NCI-H187 treated with DMSO at 0.1 percent for 48 hours (cell line): ENCODE measurements at places on chromosomes 1 and 21.

DNA sequence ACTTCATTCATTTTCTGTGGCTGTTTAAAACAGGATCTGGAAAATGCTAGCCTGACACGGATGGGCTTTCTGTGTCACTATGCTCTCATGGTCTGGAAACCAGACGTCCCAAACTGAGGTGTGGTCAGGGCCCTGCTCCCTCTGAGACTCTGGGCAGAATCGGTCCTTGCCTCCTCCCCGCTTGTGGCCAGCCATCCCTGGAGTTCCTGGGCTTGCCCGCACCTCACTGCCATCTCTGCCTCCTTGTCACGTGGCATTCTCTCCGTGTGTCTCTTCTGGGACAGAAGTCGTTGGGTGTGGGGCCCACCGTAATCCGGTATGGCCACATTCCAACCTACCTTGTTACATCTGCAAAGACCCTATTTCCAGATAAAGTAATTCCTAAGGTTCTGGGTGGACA is 10.1 kb upstream of the ACTRT2 start:
- no peak for DNase-seq

GRCh38 chr1:56024155-56024554 is 555.2 kb downstream of the PLPP3 start:
- no peak for DNase-seq

DNA sequence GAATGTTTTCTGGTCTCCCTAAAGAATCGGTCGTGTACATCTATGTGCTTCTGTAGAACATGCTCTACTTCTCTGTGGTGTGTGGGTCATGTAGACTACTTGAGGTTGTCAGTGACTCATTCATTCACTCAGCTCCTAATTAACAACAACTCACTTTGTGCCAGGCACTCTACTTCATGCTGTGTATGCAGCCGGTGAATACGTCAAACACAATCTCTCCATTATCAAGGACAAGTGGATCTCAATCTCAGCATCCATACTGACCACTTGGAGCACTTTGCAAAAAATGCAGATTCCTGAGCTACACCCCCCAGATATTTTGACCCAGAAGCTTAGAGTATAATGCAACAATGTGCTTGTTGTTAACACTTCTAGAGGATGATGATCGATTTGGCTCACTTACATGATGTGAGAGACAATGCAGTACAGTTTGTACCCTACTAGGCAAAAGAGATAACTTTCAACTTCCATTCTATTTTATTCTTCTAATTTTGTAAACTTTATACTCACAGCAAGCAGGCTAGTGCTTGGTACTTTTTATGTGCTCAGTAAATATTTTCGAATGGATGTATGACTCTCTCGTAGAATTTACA is 508.6 kb upstream of the ADAMTS5 start:
- no peak for DNase-seq

DNA sequence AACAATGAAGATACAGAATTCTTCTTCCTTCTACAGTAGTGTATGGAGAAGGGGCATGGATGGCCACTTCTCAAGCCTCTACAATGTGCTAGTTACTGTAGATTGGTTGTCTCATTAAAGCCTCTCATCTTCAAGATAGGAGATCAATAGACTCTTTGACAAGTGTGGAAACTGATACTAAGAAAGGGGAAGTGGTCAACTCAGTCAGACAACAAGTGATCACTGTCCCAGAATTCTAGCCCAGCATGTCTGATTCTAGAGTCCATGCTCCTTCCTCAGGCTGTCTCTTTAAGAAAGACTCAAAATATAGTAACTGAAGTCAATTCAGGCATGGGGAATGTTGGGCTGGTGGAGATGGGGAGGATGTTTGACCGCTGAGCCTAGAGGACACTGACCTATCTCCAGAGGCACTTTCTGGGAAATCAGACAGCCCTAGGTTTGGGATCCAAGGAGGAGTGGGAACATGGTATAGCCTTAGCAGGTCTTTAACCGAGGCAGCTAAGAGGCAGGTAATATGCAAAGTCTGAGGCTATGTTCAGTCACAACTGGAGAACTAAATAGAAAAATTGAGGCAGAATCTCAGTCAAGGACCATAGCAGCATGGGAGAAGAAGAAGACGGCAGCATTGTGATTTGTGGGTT is 39.3 kb upstream of the EYA3 start:
- DNase-seq = no peak

DNA sequence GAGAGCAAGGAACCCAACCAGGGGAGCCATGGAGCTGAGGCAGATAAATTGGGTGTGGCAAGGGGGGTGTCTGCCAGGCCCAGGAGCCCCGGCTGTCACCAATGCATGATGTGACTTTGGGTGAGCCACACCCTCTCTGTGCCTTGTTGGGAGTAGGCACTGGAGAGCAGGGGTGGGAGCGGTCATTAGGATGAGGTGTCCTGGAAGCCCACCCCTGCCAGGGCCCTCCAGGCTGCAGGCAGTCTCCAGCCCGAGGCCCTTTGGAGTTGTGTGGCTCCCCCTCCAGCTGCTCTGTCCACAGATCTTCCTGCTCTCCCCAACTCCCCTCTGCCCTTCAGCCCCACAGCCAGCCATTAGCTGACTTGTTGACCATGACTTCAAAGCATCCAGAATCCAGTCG is 11.4 kb downstream of the MX2 start:
- no peak for DNase-seq

DNA sequence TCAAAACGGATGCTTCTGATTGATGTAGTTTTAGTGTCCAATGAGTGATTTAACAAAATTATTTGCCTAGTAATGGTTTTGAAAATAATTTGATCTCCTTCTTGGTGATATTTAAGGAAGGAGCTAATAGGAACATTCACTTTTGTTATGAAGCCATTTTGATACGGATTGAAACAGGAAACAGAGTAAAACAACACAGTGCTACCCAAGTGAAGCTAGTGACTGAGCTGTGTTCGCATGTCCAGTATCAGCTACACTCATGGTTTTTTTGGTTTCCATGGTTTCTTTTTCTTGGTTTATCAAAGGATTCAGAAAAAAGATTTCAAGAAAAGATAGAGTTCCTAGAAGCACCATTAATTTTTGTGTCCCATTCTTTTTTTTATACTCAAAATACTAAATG is 40.1 kb upstream of the PLEKHO1 start:
- DNase-seq = no peak

- DNase-seq = peak; percentile 95
Measured at GRCh38 chr1:171251042-171251951, 3.0 kb downstream of the FMO1 start.

- no peak for DNase-seq
Measured at GRCh38 chr1:212557739-212558692, 50.5 kb upstream of the ATF3 start.

DNA sequence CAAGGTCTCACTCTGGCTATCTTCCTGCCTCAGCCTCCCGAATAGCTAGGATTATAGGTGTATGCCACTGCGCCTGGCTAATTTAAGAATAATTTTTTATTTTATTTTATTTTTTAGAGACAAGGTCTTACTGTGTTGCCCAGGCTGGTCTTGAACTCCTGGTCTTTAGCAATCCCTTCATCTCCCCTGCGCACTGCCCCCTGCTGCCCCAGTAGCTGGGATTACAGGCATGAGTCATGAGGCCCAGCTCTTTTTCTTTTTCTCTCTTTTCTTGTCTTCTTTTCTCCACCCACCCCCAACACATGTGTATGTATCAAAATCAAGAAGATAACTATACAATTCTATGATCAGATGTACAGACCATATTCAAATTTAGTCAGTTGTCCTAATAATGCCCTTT is 87.2 kb downstream of the PEX14 start:
- no peak for DNase-seq

DNA sequence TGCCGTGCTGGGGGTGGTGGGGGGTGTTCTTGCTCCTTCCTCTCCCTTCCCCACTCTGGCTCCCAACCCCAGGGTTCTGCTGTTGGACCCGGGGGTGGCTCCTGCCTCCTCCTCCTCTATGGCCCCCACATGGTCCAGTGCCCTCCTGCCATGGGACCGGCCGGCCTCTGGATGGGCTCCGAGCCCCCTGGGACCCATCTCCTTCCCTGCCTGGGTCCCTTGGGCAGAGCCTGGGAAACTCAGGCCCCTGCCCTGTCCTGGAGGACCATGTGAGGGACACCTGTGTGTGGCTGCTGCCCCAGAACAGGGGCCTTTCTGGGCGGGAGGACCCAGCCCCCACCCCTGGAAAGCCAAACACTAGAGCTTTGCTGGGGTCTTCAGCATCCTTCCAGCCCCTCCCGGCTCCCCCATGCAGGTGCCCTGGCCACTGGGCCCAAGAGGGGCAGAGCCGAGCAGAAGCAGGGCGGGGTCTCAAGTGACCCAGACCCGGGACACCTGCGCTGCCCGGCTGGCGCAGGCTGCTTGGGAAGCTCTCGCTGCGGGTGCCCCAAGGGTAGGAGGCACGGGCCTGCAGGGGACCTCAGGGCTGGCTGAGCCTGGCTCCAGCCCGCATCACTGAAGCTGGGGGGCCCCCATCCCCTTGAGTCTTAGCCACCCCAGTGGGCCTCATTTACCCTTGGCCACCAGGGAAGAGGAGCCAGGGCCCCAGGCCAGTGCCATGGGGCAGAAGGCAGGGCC is 2.5 kb upstream of the FAAP20 start:
- no peak for DNase-seq

DNA sequence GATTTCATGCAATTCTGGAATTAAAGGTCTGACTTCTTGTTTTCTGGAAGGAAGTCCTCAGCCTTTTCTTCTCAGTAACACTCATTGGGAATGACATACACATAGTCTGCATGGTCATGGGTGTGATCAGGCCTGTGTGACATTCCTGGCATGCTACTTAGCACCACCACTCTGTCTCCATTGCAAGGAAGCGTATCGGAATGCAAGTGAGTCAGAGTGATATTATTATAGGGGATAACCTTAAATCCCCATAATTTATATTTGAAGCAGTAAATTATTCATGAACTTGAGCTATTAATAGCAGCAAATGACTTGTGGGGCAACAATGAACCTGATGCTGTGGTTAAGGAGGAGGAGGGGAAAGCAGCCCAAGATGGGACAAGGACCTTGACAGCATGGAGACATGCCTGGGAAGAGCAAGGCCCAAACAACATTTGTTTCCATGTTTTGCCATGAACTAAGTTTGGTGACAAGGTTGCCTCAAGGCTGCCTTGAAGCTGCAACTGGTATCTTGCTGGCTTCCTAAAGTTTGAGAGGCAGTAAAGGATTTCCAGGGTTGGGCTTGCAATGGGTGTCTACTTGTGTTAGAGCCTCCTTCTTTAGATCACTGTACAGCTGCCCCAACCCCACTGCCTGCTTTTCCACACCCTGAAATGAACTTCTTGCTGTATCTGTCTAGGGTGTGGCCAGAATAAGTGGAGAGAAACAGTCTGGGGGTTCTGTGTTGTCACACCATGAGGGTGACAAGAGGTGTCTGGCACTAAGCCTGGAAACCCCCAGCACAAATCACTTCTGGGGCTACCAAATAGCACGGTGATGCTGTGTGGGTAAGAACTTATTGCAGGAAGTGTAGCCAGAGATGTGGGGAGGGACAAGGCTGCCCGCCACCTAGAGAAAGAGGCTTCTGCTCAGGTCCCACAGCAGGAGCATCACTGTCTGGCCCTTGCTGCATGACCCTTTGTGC is 4.6 kb downstream of the MAB21L3 start:
- DNase-seq = no peak

DNA sequence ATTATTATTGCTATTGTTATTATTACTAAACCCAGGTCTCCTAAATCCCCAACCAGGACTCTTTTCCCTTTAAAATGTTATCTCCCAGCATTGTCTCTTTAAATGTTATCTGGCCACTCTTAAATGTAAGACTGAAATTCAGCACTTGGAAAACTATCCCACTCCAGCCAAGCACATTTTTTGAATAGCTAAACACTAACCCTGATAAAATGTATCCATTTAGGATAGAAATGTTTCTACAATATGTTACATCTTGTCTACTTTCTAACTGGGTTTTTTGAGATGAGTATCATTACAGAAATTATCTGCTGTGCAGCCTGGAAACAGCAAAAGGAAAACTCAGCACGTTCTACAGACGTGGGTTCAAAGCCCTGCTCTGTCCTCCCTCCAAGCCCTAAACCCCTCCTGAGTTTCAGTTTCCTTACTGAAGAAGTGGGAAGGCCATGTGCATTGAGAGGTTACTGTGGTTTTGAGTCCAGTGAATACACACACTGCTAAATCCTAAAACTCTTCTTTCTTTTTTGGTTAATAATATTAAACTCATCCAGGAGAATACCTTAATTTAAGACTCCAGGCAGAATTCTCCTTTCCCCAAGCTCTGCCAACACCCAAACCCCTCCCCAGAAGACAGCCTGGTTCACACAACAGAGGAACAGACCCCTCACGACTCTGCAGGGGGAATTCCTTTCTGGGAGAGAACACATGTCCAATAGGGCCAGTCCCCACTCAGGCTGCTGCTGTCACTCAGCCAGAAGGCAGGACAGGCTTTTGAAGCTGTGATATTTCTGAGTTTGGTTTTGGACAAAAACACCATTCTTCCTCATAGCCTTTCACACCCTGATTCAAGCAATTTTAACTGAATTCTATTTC is 41.9 kb downstream of the HIVEP3 start:
- DNase-seq = no peak

DNA sequence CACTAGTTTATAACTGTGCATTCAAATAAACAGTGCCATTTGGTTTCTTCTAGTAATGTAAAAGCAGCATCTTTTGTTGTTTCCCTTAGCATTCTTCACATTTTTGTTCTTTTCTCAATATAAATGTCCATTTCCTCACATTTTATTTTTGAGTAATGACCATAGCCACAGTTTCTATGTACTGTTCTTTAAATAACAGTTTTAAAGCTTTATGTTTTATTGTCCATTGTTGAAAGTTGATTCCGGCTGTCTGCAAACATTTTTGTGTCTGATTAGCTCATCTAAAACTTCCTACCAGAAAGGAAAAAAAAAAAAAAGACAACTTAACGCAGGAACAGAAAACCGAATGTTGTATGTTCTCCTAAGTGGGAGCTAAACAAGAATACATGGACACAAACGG is 139.7 kb downstream of the MAGI3 start:
- DNase-seq = no peak

GRCh38 chr1:210684466-210685294 is 356.0 kb downstream of the HHAT start:
- no peak for DNase-seq

DNA sequence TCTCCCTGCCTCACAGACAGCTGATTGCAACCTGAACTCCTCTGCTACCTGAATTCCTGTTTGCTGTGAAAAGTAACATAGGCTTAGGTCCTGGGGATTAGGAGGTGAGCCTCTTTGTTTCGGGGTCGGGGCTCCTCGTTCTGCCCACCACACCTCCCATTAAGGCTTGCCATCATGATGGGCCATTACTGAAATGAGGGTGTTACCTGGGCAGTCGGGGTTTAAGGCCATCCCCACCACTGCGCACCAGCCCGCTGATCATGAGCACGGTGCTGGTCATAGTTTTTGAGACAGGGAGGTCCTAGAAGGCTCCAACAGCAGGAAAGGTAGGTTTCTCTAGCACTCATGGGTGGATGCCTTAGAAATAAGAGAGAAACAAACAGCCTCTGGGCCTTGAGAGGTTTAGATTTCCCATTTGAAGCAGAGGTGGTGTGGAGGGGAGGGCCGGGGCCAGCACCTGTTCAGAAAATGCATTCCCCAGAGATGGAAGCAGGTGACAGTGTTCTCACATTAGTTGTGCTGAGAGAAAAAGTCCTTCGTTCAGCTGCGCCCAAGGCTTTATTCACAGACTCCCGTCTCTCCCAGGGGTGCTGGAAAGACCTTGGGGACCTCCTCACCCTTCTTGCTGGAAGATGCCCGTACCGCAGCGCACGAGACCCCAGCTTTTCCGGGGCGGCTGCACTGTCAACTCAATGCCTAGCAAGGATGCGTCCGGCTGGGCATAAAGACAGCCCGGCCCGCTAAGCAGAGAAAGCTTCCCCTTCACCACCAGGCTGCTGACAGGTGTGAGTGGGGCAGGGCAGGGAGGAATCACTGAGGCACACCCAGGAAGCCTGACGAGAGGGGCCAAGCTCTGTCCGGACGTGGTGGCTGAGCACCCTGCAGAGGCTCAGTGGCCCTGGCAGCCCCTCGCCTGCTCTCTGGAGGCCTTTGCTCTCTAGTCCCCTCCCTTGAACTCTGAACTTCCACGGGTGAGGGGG is 125.5 kb downstream of the PGBD5 start:
- peak; percentile 54 for DNase-seq
